ENCODE measurements at places on chromosomes 6 and 20.

GRCh38 chr6:125489579-125490285, 188.0 kb upstream of the HDDC2 start:
- no peak for DNase-seq

DNA sequence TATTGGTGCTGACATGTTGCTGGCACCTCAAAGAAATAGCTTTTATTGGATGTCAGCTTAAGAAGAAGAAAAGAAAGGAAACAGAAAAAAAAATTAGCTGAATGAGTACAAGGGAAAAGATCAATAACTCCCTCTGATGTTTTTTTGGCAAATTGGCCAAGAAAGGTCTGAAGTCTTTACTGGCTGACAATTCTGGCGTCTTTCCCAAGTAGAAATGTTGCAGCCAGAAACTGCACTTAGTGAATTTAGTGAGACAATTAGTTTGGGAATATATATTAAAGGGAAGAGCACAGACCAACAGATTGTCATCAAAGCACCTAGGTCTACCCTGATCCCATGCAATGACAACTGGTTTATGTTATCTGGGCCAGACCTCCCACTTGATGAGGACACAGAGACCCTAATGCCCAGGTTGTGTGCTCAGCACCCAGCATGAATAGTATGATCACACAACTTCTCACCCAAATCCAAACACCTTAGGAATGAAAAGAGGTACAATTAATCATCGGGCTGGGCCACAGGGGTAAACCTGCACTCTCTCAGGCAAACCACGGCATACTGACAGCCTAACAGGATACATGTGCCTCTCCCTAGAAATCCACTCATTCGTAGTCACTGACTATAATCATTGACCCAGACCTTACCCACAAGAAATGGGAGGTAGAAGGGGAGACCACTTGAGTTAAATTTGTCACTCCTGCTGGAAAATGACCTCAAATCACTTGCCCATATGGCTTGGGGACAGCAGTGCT, 612.3 kb upstream of the ARID1B start:
- DNase-seq, result no peak

GRCh38 chr20:52196845-52197244, 5.3 kb upstream of the ZFP64 start:
- DNase-seq, result no peak

- DNase-seq, result no peak
These were observed 935.1 kb downstream of the KIF16B start for GRCh38 chr20:15637950-15638754.

GRCh38 chr6:38436726-38437465, 202.8 kb downstream of the BTBD9 start:
- DNase-seq, result no peak

DNA sequence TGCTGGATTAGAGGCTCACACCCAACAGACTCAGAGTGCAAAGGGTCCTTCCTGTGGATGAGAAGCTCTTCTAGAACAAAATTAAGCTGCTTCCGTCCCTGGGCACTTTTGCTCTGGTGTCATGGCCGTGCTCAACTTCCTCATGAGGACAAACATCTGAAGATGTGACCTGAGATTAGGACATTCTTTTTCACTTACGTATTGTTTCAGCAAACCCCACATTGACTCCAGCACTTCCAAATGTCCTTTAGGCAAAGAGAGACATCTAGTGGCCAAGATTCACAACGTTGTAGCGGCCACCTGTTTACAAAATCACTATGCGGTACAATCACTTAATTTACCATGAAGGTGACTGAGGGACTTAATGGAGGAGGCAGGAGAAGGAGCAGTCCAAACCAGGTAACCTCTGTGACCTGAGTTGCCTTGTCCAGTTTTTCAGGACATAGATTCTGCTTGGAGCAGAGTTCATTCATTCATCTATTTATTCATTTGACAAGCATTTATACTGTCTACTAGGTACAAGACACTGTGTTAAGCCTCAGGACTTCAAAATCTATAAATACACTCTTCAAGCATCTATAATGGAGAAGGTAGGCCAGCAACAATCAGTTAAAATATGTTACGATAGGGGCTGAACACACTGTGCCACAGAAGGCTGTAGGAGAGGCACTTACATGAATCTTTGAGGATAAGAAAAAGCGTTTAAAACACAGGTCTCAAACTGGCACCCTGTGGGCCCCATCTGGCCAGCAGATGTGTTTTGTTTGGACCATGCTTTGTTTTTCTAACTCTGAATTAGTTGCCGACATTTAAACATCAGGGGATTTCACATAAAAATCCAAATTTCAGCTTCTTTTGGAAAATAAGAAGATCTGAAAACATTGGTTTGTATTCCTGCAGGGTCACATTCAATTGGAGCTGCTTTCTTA, 5.6 kb upstream of the ADGRF1 start:
- DNase-seq, result no peak

GRCh38 chr20:35662551-35662950, 2.1 kb downstream of the CPNE1 start:
- DNase-seq, result no peak

- DNase-seq, result no peak
These were observed 3.0 kb downstream of the BAK1 start for GRCh38 chr6:33577106-33577535.

GRCh38 chr20:58713801-58714339, 21.3 kb downstream of the NPEPL1 start:
- DNase-seq, result no peak

- DNase-seq, result no peak
These were observed 40.1 kb upstream of the RNF144B start for GRCh38 chr6:18347021-18347577.

DNA sequence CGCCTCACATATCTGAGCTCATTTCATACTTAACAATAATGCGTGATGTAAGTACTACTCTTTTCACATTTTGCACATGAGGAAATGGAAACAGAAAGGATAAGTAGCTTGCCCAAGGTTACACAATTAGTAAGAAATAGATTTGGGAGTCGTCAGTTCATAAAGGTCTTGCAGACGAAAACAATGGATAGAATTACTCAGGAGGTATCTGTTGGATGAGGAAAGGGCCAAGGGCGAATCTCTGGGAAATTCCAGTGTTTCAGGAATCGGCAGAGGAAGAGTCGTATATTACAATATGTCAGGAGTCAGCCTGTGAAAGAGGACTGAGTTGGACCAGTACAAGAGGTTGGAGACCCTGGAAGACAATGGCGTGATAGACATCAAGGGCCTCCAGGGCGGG, 12.8 kb upstream of the EDN1 start:
- no peak for DNase-seq

- DNase-seq, result no peak
These were observed 108.6 kb downstream of the ESR1 start for GRCh38 chr6:151916075-151916474.

GRCh38 chr6:32171234-32171633, 4.7 kb downstream of the AGPAT1 start:
- DNase-seq, result no peak

GRCh38 chr20:32582659-32583580, 2.2 kb downstream of the NOL4L start:
- no peak for DNase-seq

All from stimulated activated CD8-positive, alpha-beta memory T cell treated with anti-CD3 and anti-CD28 coated beads, Interleukin-15, amount 100 ng/mL, for 1 hour (primary cell).